Naive thymus-derived CD4-positive, alpha-beta T cell (primary cell): ENCODE measurements at places on chromosomes 4 and X.

- DNase-seq: no peak
Measured at GRCh38 chr4:128686032-128686465, 123.5 kb upstream of the JADE1 start.

DNA sequence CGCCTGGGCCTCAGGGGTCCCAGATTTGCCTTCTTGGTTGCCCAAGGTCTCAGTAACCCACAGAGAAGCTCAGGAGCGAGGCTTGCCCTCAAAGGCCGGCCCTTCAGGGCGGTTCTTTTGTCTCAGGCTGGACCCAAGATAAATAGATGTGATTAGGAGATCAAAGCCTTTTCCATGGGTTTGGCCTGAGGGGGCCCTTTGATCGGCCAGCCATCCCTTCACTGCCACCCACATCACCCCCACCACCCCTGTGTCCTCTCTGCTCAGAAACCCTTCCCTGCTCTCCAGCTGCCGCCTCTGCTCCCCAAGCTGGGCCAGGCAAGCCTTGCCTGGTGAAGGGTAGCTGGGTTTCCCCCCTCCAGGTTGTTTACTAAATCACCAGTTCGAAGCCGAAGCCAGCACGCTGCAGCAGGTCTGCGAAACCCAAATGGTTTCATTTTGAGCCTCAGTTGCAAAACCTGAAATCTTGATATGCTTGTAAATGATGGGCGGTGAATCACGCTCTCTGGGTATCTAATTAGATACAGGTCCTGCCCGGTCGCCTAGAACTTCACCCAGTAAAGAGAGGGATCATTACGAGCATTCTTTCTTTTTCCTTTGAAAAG lies 202.6 kb upstream of the BCOR start:
- DNase-seq: no peak

DNA sequence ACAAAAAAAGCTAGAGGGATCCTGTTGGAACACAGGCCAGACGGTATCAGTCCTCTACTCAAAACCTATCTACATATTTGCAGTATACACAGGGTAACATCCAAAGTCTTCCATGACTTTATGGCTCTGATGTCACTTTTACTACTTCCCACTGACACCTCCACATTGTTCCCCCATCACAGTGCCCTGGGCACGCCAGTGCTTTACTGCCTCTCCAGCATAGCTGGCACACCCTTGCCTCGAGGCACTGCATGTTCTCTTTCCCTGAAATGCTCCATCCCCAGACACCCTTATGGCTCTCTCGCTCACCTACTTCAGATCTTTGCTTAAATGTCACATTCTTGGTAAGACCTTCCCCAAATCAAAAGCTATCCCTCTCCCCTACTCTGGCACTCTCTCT lies 6.3 kb upstream of the ATP10D start:
- DNase-seq: no peak

GRCh38 chr4:183388777-183389176 lies 55.7 kb upstream of the CDKN2AIP start:
- no peak for DNase-seq

DNA sequence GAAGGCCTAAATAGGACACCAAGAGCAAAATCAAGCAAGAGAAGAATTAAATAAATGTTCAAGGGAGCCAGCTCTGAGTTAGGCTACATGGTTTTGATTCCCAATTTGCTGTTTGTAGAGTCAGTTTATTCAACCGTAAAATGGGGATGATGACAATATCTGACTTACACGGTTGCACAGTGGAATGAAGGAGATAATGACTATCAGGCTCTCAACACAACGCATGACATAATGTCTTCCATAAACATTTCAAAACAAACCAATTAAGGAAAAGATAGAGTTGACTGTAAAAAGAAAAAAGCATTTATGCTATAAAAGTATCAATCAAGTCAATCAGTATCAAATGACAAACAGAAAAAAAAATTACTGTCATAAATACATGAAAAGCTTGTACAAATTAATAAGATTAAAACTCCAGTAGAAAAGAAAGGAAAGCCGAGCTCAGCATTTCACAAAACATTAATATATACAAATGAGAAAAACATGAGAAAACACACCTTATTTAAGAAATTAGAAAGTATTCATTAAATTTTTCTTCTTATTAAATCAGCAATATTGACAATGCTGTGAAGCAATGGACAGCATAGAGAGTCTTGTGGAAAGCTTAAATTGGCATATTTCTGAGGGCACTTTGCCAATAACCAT lies 179.0 kb downstream of the SCFD2 start:
- DNase-seq: no peak

DNA sequence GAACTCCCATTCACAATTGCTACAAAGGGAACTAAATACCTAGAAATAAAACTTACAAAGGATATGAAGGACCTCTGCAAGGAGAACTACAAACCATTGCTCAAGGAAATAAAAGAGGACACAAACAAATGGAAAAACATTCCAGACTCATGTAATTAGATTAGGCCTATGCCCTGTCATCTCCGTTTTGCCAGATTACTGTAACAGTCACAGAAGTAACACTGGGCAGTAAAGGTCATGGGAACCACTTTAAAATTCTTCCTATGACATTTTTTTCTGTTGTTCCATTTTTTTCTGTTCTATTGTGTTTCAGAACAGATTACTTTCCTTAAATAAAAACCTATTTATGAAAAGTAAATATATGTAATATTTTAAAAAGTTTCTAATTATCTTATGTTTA lies 199.4 kb upstream of the CENPE start:
- no peak for DNase-seq

GRCh38 chr4:3708103-3708510 lies 58.1 kb upstream of the ADRA2C start:
- DNase-seq: no peak

- DNase-seq: no peak
Measured at GRCh38 chr4:2066011-2066551, 7.0 kb downstream of the NAT8L start.

DNA sequence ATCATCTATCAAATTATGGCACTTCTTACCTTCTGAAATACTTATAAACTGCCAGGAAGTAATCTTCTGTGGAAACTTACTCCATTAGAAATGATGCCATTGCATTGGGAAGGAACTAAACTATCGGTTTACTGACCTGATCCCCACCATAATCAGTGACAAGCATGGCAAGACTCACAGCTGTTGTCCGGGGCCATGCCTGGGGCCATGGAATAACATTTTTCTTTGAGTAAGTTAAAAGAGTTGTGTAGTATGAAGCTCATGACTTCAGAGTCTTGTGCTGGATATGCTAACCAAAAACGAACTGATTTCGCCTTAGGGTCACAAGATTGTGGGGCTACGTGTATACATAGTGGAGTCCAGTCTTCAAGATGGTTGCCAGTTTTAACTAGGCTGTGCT lies 15.4 kb downstream of the MTHFD2L start:
- DNase-seq: no peak

DNA sequence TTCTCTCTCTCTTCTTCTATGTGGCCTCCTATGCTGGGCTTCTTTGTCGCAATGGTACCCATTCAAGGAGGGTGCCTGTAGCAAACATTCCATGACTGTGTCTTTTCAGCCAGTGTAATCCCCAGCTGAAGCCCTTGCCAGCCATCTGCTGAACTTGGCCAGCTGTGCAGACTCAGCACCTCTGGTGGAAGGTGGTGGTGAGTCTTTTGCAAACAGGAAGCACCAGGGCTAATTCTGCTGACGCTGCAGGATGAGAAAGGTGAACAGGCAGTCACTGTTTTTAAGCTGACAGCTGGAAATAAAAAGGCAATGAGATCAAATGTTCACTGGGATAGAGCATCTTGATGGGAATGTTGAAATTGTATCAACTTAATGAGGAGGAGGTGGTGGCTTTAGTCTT lies 298.7 kb upstream of the CLNK start:
- no peak for DNase-seq

DNA sequence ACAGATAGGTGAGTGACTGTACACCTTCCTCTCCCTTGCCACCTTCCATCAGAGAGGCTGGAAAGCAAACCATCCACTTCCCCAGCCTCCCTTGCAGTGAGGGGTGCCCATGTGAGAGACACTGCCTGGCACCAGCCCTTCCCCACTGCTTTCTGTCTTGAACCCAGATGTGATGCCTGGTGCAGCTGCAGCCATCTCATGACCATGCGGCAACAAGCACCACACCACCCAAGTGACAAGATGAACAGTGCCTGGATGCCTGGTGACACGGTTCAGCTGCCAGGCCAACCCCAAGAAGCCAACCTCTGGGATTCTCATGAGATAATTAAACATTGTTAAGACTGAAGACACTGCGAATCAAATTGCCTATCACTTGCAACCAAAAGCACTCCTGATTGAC lies 31.4 kb downstream of the OTOP1 start:
- DNase-seq: no peak

DNA sequence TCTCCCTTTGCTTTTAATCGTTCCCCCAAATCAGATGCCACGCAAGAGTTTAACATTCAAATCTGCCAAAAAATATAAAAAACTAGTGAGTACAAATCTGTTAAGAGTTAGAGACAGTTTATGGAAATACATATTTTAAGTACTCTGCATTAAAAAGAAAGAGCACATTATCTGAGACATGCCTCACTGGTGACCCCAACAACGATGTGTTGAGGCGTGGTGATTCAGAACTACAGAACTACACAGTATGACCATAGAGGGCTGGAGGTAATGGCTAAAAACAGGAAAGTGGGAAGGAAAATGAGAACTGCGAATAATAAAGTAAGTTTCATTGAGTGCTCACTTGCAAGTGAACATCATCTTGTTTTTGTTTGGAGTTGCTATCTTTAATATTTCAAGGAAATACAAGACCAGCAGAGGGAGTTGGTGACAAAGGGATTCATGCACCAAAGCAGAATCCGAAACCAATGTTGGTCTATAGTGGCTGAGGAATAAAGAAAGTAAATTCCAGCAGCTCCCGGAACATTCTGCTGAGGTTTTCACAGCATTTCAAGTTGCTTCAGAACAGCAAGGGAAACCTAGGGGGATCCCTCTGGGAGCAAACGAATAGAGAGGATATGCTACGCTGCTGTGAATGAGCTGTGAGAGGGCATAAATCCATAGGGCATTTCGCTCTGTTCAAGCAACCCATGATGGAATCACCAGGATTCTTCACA lies 92.2 kb downstream of the DCHS2 start:
- DNase-seq: no peak

- no peak for DNase-seq
Measured at GRCh38 chr4:3645711-3646679, 113.8 kb upstream of the LRPAP1 start.

- DNase-seq: no peak
Measured at GRCh38 chr4:65007841-65008439, 598.7 kb upstream of the TECRL start.

DNA sequence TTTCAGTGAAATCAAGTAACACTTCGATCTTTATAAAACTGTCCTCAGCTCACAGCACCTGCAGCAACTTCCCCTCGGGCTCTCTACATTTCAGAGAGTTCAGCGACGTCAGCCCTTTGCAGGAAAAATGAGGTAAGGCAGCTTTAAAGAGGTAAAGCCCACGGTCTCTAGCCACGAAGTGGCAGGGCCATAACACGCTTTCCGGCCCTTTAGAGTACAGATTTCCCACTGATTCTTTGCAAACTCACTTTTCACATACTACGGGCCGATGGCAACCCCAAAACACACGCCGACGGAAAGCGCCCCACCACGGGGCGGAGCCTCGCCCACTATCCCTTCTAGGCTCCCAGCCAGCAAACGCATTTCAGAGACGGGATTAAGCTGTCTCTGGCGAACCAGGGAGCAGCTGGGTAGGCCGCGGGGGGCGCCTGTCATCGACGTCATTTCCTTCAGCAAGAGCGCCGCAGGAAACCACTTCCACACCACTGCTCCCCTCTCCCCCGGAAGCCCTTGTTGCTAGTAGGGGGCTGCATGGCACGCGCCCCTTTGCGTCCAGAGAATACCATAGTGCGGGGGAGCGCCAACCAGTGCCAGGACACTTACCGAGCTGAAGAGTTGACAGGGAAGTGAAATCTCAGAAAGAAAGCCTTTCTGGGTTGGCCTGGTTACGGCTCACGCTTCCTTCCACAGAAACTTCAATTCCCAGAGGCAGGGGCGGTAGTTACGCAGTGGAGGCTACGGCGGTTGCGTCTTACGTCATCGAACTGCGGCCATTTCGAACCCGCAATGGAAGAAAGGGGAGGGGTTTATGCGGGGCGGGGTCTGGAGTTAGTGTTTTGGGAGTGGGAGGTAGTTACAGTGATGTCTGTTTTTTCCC lies at the start of gene TRMT10A:
TRMT10A (minus strand) TSS at position 730 of the 877 bp plus-strand sequence. CDS start 4,701 bp downstream, outside the sequence.
- peak; percentile 98 for DNase-seq

GRCh38 chrX:40806513-40807220 lies 71.3 kb upstream of the MED14 start:
- DNase-seq: no peak

DNA sequence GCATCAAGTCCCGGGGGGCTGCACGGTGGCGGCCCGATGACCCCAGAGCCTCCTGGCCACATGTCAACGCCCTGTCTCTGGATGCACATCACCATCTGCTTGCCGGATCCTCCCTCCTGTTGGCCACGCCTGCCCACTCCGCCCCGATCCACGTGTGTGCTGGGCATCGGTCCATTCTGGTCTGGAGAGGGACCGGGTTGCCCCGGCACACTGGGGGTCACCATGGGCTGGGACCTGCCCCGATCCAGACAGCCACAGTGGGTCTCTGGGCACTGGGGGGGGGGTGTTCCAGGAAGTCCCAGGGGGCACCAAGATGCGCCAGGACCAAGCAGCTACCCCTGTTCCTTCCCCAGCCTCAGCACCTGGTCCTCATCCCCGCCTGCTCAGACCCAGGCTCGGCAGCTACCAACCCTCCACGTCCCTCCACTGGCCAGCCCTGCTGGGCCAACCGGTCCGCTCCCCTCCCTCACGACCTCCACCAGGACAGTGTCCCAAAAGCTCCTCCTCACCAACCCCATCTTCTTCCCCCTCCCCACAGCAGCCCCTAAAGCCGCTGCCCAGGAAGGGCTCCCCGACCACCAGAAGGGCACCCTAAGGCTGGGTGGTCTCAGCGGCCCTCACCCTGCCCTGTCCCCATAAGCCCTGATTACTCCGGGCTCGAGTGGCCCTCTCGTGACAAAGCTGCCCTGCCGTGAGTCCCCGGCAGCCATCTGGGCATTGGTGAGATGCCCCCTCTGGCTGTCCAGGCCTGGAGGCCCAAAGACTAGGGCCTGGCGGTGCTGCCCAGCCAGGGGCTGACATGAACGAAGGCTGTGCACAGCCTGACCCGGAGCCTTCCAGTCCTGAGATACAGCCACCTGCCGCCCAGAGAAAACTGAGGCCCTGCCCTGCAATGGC lies 4.6 kb downstream of the CTBP1 start:
- DNase-seq: no peak

GRCh38 chrX:13015536-13016236 lies 28.7 kb downstream of the FAM9C start:
- no peak for DNase-seq

DNA sequence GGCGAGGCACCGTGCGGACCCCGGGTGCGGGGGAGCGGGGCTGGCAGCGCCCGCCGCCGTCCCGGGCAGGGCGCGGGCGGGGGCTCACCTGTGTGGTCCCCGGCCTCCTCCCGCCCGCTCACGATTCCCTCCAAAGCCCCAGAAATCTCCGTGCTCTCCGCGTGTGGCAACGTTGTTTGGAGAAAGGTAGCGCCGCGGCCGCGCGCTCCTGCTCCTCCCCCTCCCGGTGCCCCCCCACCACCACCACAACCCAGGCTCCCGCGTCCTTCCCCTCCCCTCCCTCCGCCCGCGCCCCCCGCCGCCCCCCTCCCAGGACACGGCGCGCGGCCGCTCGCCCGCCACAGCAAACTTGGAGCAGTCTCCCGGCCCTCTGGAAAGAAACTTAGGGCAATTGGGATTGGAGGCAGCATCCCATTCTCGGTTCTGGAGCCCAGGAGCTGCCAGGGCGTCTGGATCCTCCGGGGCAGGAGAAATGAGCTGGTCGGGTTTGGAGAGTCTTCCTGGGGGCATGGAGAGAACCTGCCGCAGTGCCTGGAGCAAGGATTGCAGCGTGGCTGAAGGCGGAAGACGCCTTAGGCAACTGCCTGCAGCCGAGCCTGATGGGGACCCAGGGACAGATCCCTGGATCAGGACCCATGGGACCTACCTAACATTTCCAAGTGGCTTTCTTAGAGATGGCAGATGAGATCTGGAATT lies 855 bp downstream of the KLF3 start:
- DNase-seq: peak; percentile 55
